ENCODE measurements at places on chromosomes 2 and 18. TPM values are rescaled to one million over a fixed set of nuclear protein-coding genes. Genes with fewer than 3 reads are reported as not detected.

DNA sequence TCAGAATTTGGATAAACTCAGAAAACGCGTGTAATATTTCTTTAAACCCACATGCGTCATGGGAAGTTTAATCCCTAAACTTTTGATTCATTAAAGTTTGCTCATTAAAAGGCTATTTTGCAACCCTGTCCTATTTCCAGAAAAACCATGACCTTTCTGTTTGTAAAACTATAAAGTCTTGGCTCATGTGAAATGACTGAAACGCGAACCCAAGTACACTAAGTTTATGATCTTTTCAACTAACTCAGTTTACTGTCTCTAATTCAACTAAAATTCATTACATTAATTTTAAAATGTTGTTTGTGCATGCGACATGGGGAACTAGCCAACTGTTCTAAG lies 3.9 kb upstream of the RPL31 start:
- ATAC-seq, result no peak

DNA sequence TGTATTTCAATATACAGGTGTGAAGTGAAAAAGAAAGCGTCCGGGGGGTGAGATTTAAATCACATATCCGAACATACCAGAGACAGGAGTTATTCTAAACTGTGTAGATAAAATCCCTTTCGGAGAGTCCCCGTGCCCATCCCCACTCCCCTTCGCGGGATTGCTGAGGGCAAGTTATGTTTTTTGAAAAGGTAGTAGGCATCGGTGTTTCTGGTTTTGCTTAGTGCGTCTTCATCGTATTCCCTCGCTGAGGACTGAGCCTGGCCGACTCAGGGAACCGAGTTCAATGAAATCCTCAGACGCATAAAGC lies 583.4 kb downstream of the ZEB2 start:
- no peak for ATAC-seq

- no peak for ATAC-seq
Observed at GRCh38 chr2:120415728-120416509, 70.0 kb downstream of the INHBB start.

DNA sequence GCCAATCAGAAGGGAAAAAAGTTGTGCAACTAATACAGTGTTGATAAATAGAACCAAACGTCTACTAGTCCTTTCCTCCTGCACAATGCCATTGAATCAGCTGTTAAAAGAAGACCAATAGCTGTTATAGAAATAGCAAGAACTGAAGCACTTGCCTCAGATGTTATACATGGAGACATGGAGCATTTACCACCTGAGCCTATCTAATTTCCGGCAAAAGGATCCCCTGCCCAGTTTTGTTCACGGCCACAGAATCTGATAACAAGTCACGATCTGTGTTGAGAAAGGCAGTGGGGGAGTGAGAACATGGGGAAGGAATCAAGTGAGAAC lies 285.4 kb downstream of the ZEB2 start:
- ATAC-seq, result no peak

Gene ESPNL
- total RNA-seq, result 0.11 TPM

- ATAC-seq, result peak; percentile 82
Observed at GRCh38 chr18:22169011-22169888, at the start of gene GATA6. GATA6 (plus strand) TSS chr18:22169589; CDS start chr18:22171145, 1,556 bp downstream.

Gene EFR3B
- 21.1 TPM for total RNA-seq

Gene STPG4
- 0.13 TPM for total RNA-seq

- no peak for ATAC-seq
Observed at GRCh38 chr2:53880756-53881155, 21.0 kb upstream of the GPR75 start.

GRCh38 chr2:80303909-80304837 lies at the start of gene LRRTM1:
LRRTM1 (minus strand) TSS chr2:80304752; CDS start chr2:80303819, 933 bp downstream.
- ATAC-seq, result peak; percentile 85

DNA sequence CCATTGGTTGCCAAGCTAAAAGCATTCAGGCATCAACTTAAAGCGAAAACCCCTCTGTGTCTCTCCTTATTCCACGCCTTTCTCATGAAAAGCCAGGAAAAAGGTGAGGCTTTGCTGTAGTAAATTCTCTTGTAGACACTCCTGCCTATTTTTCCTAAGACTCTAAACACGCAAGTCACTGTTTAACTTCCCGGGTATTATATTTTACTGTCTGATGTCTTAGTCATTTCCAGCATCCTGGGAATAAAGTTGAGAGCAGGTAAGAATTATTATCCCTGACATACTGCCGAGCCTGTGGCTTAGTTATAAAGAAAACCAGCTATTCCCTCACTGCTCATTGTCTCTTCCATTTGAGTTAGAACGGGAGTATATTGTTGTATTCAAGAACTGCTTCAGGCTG lies 112.4 kb upstream of the GATA6 start:
- no peak for ATAC-seq

All from motor neuron (in vitro differentiated cells).